Activated CD4-positive, alpha-beta T cell treated with anti-CD3 and anti-CD28 coated beads, Interleukin-2, Interleukin-4, amounts not matched to agents 100 ng/mL and 50 ng/mL, durations not matched to agents 16 hours and 8 hours (primary cell): ENCODE measurements at places on chromosomes 7 and 10.

DNA sequence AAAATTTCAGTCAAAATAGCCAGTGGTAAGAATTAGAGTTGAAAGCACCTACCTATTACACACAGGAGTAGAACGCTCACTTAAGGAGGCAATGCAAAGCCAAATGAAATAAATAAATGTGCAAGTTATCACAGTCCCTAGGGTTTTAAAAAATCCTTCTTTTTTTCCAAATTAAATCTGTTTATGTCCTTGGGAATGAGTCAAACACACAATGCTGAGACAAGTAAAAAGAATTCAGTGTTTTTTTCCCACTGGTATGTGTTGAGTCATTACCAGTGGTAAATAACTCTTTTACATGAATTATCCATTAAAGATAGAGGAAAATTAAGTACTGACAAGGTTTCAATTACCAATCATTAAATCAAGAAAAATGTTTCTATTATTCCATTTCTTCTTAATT, 438.6 kb downstream of the TNS3 start:
- DNase-seq: no peak

GRCh38 chr10:116026315-116026714, 246.7 kb downstream of the GFRA1 start:
- no peak for DNase-seq

DNA sequence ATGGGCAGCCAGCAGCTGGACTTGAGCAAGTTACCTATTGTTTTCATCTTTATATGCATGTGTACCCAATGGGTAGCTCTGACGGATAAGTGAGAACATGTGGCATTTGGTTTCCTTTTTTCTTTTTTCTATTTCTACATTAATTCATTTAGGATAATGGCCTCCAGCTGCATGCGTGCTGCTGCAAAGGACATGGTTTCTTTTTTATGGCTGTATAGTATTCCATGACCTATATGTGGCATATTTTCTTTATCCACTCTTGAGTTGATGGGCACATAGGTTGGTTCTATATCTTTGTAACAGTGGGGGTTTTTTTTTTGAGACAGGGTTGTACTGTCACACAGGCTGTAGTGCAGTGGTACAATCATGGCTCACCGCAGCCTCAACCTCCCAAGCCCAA, 37.4 kb downstream of the ASZ1 start:
- DNase-seq: no peak

- DNase-seq: peak; percentile 50
Measured at GRCh38 chr7:10034843-10035556, 938.7 kb upstream of the PHF14 start.

DNA sequence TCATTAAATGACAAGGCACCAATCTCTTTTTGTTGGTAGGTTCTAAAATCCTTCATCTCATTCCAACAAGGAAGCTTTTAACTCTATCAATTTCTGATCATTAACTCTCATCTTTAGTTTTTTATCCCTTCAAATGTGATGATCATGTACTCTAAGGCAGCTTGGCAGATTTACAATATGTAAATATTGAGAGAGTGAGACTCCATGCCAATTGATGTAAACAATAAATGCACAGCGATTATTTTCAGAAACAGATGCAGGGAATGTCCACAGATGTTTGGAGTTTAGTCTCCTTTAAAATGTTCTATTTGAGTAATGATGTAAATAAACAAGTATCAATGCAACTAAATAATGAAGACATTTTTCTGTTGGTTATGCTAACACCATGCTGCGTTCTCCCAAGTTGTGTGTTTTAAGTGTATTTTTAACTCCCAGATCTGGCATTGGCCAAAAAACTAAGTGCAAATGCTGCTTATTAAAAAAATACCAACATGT, 213.8 kb downstream of the AHR start:
- DNase-seq: no peak

DNA sequence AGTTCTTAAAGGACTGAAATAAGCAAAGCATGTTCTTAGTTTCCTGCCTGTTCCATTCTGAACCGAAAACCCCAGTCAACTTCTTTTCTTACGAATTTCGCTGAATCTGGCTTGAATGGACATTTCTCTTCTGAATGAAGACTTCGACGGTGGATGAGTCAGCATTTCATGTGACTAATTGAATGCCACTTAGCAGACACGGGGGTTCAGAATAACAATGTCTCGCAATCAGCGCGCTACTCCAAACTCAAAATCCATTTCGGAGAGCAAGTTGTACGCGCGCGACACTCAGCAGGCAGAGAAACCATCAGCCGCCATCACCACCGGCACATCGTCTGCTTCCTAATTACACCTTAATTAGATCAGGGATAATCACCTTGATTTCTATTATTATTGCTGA, 239.0 kb upstream of the KLF6 start:
- no peak for DNase-seq

DNA sequence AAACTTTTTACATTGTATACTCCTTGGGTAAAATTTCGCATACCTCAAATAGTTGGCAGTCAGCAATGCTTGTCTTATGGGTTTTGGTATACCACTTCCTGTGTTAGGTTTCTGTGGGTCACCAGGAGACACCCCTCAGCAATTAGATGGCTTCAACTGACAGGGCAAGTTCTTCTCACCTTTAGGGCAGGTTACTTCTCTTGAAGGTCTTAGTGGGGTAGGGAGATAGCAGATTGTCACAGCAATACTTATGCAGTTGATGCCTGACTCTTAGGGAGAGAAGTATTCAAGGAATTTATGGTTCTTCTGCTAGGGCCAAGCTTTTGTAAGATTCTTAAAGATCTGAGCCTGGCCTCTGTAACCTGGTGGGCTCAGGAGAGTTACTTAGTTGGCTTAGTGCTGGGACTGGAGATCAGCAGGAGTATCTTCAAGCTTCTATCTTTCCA, 42.9 kb downstream of the MKLN1 start:
- DNase-seq: peak; percentile 54

GRCh38 chr7:41447450-41448042, 255.3 kb downstream of the INHBA start:
- DNase-seq: no peak

GRCh38 chr10:23065181-23065948, 30.0 kb upstream of the MSRB2 start:
- DNase-seq: no peak

DNA sequence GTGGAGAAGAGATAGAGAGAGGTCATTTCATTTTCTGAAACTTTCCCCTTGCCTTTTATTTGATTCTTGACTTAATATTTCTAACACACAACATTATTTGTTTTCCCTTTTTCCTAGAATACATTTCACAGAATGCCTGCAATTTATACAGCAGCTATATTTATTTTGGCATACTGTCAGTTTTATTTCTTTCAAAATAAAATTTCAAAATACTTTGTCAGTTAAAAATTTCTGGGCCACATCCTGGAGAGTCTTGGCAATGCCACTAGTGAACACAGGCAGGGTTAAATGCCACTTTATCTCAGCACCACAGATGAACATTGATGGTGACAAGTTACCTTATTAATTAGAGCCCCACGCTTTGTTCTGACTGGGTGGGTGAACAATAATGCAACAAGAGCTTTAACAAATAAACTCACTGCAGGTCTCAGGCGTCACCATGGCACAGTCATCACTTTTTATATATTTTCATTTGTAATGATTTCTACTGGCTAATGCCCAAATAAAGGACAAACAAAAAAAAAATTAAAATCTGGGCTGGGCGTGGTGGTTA, 494.0 kb downstream of the KIF20B start:
- no peak for DNase-seq

DNA sequence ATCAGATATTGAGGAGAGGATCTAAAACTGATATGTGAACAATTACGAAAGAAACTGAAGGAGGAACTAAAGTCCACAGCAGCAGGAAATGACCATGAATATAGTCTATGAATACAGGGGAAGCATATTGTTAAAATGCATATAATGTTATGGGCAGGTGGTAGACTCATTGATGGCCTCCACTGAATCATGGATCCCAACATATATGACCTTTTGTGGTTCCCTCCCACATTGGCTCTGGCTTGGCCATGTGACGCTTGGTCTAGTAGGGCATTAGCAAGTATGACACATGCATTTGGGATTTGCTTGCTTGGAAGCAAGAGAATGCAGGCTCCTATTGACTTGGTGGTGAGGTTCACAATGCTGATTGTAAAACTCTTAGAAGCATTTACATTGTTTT, 55.2 kb upstream of the RAB18 start:
- no peak for DNase-seq

DNA sequence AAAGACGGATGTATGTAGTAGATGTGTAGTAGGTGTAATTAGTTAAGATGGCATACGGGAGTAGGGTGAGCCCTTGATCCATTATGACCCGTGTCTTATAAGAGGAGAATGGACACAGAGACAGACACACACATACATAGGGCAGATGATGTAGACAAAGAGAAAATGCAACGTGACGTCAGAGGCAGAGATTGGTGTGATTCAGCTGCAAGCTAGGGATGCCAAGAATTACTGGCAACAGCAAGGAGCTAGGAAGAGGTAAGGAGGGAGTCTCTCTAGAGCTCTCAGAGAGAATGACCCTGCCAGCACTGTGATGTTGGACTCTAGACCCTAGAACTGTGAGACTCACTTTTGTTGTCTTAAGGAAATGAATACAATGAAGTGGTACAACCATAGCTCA, 247.0 kb upstream of the HABP2 start:
- DNase-seq: no peak

DNA sequence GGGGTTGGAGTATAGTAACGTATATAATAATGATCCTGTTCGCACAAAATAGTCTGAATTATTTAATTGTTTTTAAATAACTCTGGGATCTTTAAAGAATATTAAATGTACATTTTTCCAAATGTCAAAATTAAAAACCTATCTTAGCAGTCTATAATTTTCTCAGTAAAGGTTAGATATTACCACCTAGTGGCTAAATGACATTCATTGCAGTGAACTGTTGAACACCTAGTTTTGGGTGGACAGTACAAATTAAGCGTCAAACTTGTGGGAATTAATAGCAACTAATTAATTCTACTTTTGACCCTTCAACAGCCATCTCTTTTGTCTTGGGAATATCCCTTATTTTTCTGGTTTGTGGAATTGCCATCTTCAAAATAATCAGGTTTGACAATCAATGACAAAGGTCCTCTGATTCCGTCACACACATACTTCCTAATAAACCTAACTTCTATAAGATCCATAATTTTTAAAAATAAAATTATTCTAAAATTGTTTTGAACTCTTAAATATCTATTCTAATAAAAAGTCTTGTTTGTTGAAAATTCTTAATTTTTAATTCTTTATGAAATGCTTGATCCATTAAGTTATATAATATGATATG, 165.7 kb downstream of the SEMA3D start:
- DNase-seq: no peak

- no peak for DNase-seq
Measured at GRCh38 chr10:124092860-124093773, at the start of gene CHST15. Gene CHST15 (minus strand): TSS chr10:124093598. CDS start chr10:124046212, 47,386 bp downstream.

- no peak for DNase-seq
Measured at GRCh38 chr7:67487316-67487715, 490.7 kb downstream of the TYW1 start.

DNA sequence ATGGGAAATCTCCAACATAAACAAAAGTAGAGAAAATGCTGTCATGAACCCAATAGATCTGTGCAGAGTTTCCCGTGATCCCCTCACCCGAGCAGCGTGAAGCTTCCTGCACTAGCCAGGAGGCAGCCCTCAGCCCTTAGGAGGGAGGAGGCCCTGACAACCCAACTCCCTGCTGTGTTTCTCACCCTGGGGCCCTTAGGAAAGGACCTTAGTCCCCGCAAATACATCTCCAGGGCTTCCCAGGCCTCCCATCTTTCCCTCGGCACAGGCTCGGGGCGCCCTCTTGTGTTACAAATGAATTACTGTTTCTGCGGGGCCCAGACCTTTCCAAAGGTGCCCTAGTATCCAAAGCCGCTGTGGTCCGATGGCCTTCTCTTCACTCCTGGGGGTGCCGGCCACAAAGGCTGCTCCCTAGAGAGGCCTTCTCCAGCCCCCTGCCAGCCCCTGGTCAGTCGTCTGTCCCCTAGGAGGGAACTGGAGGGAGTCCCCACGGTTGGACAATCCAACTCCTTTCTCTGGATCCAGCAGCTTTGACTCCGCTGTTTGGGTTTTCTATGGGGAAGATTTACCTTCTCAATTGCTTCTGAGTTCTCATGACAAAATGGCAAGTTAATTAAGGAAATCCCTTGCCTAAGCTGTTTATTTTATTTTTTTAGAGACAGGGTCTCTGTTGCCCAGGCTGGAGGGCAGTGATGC, 49.9 kb upstream of the SH2B2 start:
- peak; percentile 52 for DNase-seq

DNA sequence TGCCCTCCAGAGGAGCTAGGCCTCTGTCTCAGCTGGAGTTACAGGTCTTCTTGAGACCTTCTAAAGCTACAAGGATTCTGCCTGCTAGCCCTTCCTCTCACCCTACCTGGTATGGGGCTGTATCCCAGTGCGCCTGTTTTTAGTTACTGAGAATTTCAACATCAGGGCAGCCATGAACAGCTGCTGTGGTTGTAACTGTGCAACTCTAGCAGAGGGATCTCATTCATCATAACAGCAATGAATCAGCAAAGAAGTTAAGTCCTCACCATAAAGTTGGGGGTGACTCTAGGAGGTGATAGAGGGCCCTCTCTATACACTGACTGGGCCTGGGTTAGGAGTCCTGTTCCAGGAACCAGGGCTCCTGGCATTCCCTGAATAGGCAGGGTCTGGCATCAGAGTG, 14.0 kb upstream of the CDH23 start:
- no peak for DNase-seq

DNA sequence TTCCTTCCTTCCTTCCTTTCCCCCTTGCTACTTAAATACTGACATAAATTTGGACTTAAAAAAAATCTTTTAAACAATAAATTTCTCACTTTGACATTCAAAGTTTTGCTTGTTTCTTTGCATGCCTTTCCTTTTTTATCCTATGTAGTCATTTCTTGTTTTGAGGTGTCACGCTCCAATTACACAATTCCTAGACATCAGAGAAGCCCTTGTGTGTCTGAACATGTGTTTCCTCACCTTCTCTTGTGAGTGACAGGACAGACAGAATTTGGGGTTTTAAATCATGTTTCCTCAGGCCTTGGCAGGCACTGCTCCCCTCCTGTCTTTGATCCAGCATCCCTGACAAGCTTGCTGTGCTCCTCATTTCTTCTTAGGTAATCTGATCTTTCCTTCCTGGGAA, 91.3 kb downstream of the CYTH3 start:
- DNase-seq: no peak

- DNase-seq: no peak
Measured at GRCh38 chr10:59967079-59967478, 60.7 kb upstream of the CCDC6 start.

DNA sequence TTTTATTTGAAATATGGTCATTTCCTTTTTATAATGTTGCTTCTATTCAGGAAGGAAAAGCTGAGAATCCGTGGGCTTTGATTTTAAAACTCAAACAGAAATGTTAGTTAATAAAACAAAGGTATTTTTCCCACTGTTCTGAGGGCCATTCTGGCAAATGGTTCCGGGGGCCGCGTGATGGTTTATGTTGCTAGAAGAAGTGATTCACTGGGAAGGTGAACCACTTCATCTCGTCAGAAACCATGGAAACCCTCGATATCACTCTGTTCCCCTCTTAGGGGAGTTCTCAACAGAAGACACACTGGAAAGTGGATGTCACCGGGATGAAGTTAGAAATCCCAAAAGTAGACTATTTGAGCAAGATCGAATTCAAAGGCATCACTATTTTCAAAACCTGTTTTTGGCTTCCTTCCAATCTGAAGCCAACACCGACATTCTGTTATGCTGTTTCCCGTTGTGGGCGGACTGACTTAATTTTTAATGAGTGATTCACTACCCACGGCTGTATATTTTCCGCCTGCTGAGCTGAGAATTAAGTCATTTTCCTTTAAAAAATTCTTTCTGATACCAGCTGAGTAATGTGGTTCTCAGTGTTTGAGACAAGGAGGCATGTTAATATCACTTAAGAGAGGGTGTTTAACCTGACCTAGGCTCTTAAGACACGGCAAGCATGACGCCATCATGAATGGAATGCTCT, 84.1 kb downstream of the PTPRE start:
- DNase-seq: peak; percentile 87

GRCh38 chr7:99121496-99122021, 22.3 kb downstream of the SMURF1 start:
- no peak for DNase-seq
